ENCODE measurements at places on chromosomes 4 and X. TPM values are rescaled to one million over a fixed set of nuclear protein-coding genes. Genes with fewer than 3 reads are reported as not detected.

The TMSB15A gene
- 18.6 TPM for polyA plus RNA-seq

The PTPN13 gene
- polyA plus RNA-seq: 6.1 TPM

The ATP8A1 gene
- polyA plus RNA-seq: 58.8 TPM

The SPANXN3 gene
- 20.3 TPM for polyA plus RNA-seq

DNA sequence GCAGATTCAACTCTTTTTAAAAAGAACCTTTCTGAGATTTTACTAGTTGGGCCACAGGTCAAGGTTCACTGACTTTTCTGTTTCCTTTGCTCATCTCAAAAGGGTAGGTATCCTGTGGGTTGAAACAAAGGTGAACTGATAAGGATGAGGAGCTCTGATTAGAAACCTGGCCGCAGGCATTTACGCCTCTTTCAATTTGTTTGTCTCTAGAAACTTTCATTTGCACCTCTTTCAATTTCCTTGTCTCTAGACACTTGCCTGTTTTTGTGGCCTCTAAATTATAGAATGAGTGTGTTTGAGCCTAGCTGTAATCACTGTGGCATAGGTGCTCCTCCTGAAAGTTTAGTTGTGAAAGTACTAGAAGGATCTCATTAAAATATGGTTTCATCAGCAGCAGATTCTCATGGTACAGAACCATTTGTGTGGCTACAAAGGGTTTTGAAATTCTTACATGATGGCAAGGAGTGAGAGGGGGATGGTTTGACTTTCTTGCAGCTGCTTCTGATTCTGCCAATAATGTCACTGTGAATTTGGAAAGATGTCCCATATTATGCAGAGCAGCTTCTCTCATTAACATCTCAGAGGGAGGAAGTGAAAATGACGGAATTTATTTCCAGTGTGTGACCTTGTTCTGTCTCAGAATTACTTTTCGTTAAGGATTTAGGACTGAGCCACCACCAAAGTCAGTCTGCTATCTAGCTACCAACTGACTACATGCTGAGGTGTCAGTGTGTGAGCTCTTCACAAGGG lies 142.2 kb downstream of the SH2D1A start:
- no peak overlapping the region for H3K27ac ChIP-seq
- H3K4me1 ChIP-seq: no peaks in the 10 kb centered on the region
- no peaks in the 10 kb centered on the region for H3K36me3 ChIP-seq
- H3K4me3 ChIP-seq: no peak overlapping the region
- H3K27me3 ChIP-seq: no peaks in the 10 kb centered on the region
- no peak for DNase-seq

DNA sequence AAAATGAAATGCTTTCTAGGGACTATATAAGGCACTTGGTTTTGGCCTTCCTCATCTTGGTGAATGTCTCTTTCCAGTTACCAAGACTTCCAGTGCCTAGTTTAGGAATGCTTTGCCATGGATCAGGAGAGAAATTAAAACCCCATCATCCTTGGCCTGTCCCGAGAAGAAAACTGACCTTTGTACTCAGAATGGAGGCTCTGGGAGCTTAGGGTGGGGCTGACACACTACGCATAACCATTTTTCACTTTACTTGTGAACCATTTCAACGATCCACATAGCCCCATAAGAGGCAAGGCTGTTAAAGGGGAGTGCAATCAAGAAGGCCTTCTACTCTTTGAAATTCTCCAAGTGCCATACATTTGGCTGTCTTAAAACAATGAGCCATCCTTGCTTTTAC lies 26.7 kb upstream of the ZCCHC13 start:
- H3K27me3 ChIP-seq: no peaks in the 10 kb centered on the region
- H3K4me3 ChIP-seq: no peak overlapping the region
- peaks cover 5% of the 10 kb centered on the region for H3K4me1 ChIP-seq
- H3K27ac ChIP-seq: no peak overlapping the region
- DNase-seq: peak; percentile 7

GRCh38 chr4:118177126-118177525 lies 142.8 kb downstream of the NDST3 start:
- H3K4me1 ChIP-seq: no peaks in the 10 kb centered on the region
- DNase-seq: no peak

DNA sequence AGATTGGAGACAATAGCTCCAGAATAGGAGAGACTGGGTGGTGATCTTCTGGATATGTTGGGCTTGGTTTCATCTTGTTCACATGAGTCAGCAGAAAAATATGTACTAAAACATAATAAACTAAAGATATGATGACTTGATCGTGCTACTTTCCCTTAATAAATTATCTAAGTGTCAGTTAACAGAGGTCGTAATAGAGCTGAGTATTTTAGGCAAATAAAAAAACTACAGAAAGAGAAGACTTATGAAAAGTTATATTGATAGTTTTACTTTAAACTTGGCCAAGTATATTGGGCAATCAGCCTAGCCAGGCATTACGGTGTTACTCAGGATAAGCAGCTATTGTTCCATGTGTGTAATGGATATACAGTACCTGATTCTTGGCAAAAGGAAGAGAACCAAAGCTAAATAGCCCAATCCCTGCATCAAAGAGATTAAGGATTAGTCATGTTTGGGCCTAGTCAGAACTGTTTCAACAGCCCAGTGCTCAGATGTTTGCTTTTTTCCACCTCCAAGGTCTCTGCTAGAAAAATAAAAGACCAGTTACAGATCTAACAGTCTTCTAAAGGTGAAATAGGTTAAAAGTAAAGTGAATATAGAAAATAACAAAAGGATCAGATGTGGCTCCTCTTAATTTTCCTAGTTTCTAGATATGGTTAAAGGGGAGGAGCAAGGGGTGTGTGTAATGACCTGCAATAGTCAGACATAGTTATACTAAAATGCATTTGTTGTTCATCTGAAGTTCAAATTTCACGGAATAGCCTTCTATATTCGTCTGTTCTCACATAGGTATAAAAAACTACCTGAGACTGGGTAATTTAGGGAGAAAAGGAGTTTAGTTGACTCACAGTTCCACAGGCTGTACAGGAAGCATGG lies 262.6 kb downstream of the ADGRL3 start:
- H3K4me1 ChIP-seq: no peaks in the 10 kb centered on the region
- no peak for DNase-seq
- H3K36me3 ChIP-seq: no peaks in the 10 kb centered on the region
- H3K4me3 ChIP-seq: no peak overlapping the region
- H3K27me3 ChIP-seq: no peaks in the 10 kb centered on the region
- H3K27ac ChIP-seq: no peak overlapping the region

Data from large intestine (tissue), 12 donors.